T-helper 22 cell (primary cell): ENCODE measurements at places on chromosomes 7 and 10.

GRCh38 chr10:123835575-123835974, 56.0 kb downstream of the CPXM2 start:
- DNase-seq, result no peak

- no peak for DNase-seq
Observed at GRCh38 chr10:101066896-101067355, 5.1 kb downstream of the KAZALD1 start.

GRCh38 chr7:41885748-41886147, 182.9 kb upstream of the INHBA start:
- DNase-seq, result no peak

- no peak for DNase-seq
Observed at GRCh38 chr7:125383324-125383723, 453.7 kb upstream of the POT1 start.

- DNase-seq, result no peak
Observed at GRCh38 chr10:60035984-60036383, 129.6 kb upstream of the CCDC6 start.

DNA sequence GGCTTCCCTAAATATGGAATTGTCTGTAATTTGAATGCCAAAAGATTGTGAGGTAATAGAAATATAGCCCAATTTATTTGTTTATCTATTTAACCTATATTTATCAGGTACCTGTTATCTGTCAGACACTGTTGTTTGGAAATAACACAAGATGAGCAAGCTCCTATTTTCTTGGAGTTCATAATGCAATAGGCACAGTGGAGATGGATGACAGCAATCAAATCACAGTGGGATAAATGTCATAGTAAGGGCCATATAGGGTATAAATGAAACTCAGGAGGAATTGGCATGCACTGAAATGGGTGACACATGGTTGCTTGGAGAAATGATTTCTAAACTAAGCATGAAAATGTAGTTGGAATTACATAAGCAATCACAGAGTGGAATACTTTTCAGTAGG, 761.8 kb upstream of the MBL2 start:
- no peak for DNase-seq

DNA sequence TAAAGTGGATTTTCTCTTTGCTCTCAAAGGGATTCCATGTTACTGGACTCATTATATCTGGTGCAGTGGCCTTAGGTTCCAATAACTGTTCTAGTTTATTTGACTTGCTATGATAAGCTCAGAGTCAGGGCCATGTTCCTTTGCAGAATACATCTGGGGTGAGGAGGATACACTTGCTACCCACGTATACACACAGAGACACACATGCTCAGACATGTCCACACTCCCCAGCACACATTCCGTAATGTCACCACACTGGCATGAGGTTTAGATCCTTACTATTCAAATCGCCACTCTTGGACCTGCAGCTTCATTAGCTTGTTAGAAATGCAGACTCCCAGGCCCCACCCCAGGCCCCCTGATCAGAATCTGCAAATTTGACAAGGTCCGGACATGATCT, 195.3 kb downstream of the BMPER start:
- DNase-seq, result no peak

DNA sequence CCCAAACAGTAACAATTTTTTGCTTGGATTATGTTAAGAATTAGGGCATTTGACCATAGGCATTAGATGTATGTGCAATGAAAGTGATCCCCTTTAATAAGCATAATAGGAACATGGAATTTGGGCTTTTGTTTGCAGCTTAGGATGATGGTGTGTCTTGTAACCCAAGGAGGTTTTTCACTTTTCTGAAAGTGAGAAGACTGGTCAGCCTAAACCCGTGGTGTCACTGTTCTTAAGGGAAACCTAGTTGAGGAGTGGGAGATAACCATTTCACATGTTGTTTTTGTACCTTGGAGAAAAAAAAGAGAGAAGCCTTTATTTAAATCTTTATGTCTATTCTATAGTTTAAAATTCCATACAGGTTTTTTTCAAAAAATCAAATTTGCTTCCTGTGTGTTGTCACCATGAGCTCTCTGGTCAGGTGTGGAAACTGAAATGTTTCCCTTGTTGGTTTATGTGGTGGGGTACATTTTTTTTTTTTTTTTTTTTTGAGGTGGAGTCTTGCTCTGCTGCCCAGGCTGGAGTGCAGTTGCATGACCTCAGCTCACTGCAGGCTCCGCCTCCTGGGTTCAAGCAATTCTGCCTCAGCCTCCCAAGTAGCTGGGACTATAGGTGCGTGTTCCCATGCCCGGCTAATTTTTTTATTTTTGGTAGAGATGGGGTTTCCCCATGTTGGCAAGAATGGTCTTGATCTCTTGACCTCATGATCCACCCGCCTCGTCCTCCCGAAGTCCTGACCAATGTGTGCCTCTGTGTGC, 7.7 kb downstream of the CCM2 start:
- no peak for DNase-seq

DNA sequence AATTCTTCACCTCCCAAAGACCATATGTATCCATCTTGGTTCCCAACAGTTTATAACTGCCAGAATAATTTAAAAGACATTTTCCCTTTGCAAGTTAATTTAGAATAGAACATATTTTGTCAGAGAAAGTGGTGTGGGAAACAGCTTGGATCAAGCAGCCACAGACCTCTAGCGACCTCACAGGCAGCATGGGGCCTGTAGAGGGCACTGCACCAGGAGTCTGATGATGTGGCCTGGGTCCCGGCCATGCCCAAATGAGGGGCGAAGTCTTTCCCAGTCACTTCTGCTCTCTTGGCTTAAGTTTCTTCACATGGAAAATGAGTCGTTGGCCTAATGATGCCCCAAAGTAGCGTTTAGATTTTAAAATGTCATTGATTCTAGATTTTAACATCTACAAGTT, 243.2 kb downstream of the SDK1 start:
- no peak for DNase-seq

DNA sequence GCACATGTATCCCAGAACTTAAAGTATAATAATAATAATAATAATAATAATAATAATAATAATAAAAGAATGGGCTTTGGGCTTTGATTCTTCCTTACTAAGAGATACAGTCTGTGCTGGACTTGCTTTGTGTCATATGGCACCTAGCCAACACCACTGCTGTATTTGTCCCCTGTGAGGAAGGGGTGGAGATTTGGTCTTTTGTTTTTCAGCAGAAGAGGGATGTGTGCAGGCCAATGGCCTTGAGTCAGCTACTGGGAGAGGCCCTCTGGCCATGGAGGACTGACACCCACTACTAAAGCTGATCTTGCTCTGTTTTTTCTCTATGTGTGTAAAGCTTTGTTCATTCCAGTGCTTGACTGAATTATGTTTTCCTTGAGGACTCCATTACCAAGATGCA, 573.0 kb upstream of the PCDH15 start:
- DNase-seq, result no peak

DNA sequence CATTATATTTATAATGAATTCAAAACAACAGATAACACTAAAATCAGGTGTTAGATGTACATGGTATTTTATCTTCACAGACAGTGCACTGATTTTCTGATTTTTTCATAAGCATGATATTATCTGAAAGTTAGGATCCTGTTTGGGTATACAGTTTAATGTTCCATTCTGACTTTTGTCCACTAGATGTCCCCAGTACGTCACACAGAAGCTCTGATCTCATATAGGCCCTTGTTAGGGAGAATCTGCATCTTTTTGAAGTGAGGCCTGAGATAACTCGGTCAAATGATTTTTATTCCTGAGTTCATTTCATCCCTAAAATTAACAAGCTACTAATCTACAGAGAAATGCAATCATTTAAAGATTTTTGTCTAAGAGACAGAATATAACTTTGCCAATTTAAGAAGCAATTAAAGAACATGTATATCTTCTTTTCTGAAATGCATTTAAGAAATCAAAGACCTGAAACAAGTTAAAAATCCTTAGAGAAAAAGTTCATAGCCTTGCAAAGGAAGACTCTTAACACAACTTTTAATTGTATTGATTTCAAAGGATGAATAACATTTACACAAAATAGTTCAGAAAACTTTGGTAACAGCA, 72.0 kb upstream of the TES start:
- no peak for DNase-seq

- DNase-seq, result no peak
Observed at GRCh38 chr7:91311839-91312238, 47.6 kb downstream of the FZD1 start.

DNA sequence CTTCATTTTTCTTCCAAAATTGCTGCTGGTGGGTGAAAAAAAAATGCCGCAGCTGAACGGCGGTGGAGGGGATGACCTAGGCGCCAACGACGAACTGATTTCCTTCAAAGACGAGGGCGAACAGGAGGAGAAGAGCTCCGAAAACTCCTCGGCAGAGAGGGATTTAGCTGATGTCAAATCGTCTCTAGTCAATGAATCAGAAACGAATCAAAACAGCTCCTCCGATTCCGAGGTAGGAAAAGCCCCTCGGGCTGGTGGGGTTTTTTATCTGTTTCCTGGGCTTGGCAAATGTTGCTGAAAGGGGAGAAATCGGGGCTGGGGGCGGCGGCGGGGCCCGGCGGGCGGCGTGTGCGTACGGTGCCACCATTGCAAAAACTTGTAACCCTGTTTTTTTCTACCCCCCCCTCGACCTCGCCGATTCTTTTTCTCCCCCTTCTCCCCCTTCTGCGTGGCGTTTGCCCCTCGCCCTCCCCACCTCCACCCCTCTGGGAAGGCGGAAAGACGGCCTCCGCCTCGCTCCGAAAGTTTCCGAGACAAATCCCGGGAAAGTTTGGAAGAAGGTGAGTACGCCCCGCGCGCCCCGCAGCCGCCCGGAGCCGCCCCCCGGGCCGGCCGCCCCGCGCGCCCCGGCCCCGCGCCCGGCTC, 789 bp downstream of the TCF7L2 start:
- DNase-seq, result no peak

- no peak for DNase-seq
Observed at GRCh38 chr7:42186151-42186550, 50.9 kb downstream of the GLI3 start.

GRCh38 chr7:107294182-107294581, 125.4 kb downstream of the HBP1 start:
- no peak for DNase-seq

GRCh38 chr7:149509774-149510173, 12.2 kb upstream of the ZNF746 start:
- no peak for DNase-seq

DNA sequence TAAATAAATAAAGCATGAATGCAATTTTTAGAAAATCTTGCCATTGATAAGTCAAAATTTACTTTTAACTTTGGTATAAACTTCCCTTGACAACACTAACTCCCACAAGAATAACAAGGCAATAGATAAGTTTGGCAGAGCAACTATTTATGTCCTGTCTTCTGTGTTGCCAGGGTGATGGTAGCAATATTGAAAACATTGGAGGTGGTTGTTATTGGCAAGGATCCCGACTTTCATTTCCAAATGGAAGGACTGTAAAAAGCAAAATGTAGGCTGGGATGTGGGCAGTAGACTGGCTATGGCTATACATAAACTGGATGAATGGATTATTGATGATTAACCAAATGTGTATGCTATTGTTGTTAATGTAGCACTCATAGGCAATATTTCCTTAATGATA, 134.9 kb upstream of the CACNA2D1 start:
- no peak for DNase-seq

GRCh38 chr10:35758076-35758475, 116.0 kb upstream of the FZD8 start:
- no peak for DNase-seq

DNA sequence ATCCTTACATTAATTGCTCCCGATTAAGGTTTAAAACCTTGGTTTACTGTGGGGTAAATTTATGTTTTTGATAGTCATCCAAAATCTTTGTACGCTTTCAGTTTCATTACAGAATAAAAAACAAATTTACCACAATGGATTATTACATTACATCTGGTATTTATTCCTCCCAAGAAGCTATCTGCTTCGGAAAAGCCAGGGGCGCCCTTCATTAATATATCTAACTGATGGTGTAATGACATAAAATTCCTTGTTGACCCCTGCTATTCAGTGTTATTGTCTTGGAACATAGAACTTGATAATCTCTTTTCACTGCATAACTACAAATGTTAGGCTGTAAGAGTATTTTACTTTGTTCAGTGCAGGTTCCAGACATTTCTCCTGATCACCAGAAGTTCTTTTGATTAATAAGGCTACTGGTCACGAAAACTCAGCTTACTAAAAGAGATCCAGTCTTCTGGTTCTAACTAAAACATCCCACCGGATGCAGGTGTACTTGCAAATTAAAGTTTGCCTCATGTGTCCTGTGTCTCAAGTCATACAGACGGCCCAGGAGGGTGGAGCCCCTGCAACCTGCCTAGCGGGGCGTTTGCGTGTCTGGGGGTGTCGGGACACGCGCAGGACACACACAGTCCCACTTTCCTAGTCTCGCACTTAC, 581 bp upstream of the GLCCI1 start:
- DNase-seq, result no peak

- no peak for DNase-seq
Observed at GRCh38 chr10:103417601-103418000, 21.2 kb downstream of the PDCD11 start.

- DNase-seq, result no peak
Observed at GRCh38 chr7:73896454-73896853, 35.5 kb downstream of the TMEM270 start.

GRCh38 chr7:103879928-103880600, 109.4 kb downstream of the RELN start:
- DNase-seq, result no peak

GRCh38 chr7:48074204-48074654, 14.8 kb upstream of the UPP1 start:
- no peak for DNase-seq

DNA sequence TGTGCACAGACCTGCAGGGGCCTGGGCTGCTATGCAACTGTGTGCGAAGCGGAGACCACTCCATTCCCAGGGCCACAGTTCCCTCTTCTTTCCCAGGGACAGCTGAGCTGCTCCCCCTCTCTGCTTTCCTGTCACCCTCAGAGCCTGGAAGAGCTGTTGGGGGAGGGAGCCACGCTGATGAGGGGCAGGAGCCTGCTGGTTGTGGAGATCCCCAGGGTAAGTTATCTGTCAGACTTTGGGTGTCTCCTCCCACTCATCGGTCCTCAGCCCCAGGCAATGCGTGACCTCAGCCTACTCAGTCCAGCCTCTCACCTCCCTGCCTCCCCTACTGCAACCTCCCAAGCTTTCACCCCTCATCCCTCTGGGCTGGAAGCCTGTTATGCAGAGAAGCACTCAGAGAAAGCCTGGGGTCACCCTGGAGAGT, 53.5 kb downstream of the ZNF467 start:
- DNase-seq, result no peak

- DNase-seq, result no peak
Observed at GRCh38 chr7:20030417-20030816, 186.8 kb downstream of the MACC1 start.

DNA sequence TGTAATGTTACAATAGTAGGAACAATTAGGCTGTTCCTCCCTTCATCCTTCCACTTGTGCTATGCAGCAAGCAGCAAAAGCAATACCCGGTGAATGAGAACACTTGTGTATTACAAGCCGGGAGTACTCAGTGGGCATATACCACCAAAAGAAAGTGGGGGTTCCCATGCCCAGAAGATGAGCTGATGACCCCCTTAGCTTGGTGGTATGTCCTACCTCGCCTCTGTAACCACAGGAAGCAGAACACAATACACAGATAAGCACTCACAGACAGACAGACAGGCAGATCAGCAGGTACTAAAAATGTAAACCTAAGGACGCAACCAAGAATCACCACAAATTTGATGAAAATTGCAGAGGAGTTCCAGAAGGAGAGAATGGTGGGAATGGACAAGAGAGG, 15.5 kb upstream of the KIF20B start:
- DNase-seq, result no peak

GRCh38 chr7:125074141-125074540, 144.5 kb upstream of the POT1 start:
- DNase-seq, result no peak
